Activated CD8-positive, alpha-beta memory T cell treated with anti-CD3 and anti-CD28 coated beads for 24 hours (primary cell): ENCODE measurements at places on chromosomes 4 and X.

GRCh38 chrX:150694738-150695410 is 1.7 kb downstream of the MTMR1 start:
- no peak for DNase-seq

DNA sequence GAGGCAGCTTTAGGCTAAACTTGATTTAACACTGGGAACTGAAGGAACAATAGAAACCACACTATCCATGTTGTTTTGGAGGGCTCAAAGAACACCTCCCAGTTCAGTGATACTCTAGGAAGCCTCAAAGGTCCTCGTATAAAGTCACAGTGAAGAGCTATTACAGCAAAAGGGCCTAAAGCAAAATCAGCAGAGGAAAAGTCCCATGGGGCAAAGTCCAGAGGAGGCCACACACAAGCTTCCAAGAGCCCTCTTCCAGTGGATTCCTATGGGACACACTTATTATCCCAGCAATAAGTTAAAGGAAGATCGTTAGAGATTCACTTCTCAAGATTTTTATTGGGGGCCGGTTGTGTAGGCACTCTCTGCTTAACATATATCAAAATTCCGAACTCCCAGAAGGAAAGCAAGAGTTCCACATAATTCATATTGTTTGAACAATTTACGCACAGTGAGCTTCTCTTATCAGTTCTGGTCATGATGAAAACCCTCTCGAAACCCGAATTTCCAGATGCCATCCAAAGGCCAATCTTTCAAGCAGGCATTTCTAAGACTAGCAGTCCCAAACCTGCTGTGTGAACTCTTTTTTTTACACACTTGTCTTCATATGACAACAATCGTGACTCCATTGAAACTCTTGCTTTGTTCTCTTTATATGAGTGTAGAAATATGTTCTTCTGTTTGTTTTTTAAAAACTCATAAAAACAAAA is 53.7 kb downstream of the ANXA5 start:
- no peak for DNase-seq

DNA sequence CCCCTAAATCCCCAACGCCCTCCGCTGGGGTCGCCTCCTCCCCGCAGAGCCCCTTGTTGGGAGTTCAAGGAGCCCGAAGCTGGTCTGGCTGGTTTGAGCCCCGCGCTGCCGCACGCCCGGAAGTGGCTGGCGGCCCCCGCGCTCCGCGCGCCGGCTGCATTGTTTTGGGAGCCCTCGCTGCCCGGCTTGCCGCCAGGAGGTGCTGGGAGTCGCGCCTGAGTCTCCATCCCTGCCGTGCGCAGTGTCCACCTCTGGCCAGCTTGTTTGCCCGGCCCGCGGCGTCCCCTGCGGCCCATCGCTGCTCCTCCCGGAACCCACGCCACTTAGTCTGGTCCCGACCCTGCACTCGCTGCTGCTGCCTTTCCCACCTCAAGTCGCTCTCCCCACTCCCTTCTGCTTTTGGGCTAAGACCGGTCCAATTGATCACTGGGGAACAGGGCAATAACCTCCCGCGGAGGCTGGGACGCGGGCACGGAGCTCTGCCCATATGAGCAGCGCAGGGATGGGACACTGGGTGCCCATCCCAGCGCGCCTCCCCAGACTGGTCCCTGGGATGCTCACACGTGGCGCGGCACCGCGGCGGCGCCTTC is 2.2 kb upstream of the SFRP2 start:
- DNase-seq: peak; percentile 76

- no peak for DNase-seq
These were observed 145.0 kb upstream of the LEF1 start for GRCh38 chr4:108313546-108314339.

GRCh38 chr4:85805891-85806290 is 330.9 kb downstream of the ARHGAP24 start:
- no peak for DNase-seq

GRCh38 chr4:142334931-142335330 is 511.2 kb downstream of the INPP4B start:
- DNase-seq: no peak

GRCh38 chrX:12874581-12874980 is 7.7 kb downstream of the TLR7 start:
- no peak for DNase-seq

- DNase-seq: no peak
These were observed 75.6 kb downstream of the MAML3 start for GRCh38 chr4:140078366-140078765.

- DNase-seq: no peak
These were observed 15.2 kb downstream of the ADRA2C start for GRCh38 chr4:3781193-3781886.

GRCh38 chrX:37752281-37752680 is 27.6 kb upstream of the CYBB start:
- no peak for DNase-seq

DNA sequence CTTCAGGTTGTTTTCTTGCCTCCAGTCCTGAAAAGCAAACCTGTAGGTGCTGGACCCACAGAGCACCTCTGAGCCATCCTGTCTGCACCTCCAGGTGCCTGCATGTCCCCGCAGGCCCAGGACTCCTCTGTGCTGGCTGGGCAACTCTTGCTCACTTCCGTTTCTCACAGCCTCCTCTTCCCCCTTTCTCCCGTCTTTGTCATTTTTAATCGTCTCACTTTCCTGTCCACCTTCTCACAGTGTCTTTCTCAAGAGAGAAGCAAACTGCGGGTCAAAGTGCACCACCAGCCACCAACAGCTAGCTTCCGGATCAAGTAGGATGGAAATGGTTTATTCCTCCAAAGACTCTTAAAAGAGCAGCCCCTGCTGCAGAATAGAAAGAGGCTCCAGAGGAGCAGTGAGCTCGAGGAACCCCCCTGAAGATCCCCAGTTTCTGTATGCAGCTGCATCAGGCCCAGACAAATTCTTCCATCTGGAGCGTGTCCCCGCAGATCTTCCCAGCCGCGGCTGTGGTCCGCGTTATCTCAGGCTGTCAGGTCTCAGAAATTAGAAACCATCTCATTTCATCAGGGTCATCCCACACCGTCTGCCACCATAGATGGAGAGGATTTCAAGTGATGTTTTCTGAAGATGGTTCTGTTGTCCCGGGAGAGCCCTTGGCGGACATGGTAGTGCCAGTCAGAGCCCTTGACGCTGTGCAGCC is 87.7 kb downstream of the FHDC1 start:
- DNase-seq: no peak

GRCh38 chr4:102751941-102752340 is 8.8 kb downstream of the MANBA start:
- DNase-seq: no peak

- DNase-seq: no peak
These were observed 31.0 kb upstream of the SLC25A4 start for GRCh38 chr4:185112104-185112503.

DNA sequence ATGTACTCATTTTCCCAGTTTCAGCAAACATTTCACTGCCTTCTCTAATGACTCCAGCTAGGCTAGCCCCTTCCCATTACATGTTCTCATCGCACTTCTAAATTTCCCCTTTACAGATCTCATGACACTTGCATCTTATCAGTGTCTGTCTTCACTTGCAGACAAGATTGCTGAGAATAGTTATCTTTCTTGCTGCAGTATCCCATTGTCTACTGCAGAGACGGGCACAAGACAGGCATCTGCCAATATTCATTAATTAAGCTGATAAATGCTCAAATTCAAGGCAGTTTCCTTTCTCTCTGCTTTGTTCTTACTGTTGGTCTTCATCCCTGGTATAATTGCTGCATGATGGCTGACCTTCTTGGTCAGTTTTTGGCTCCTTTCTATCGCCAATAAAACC is 175.9 kb downstream of the ANTXR2 start:
- no peak for DNase-seq

- DNase-seq: no peak
These were observed 198.0 kb upstream of the MAMLD1 start for GRCh38 chrX:150164971-150165600.

DNA sequence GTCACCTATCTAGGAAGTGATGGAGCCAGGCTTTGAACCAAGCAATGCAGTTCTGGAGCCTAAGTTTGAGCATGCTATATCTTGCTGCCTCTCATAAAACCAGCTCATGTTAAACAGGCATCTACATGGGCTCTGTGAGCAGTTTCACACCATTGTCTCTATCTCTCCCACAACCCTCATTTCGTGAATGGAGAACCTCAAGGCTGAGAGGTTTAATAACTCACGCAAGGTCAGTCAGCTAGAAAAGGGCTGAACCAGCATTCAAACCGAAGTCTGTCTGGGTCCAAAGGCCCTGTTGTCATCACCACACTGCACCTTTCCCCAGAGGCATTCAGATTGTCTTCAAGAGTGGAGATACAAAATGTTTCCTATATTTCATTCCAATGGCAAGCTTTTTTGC is 369.2 kb downstream of the MID1IP1 start:
- DNase-seq: no peak

- DNase-seq: no peak
These were observed 80.8 kb upstream of the IQCM start for GRCh38 chr4:149896432-149896831.

- DNase-seq: no peak
These were observed 7.4 kb downstream of the PPP2R2C start for GRCh38 chr4:6464842-6465588.

DNA sequence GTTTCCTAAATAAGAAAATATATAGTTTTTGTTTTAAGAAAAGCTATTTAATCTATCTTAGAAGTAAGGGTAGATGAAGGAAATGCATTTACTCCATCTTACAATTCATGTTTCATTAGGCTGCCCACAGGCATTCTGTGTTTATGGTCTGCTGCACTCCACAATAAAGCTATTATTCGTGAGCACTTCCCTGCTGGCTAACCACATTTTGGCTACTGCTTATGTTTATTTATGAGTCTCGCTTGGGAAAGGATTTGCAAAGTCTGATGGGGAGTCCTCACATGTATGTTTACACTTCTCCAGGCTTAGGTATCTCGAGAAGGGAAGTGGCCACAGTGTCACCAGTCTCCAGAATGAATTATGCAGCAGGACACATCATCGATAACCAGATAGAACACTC is 260.8 kb upstream of the VCX start:
- DNase-seq: no peak

GRCh38 chr4:8156617-8157016 is 2.0 kb downstream of the ABLIM2 start:
- no peak for DNase-seq

- no peak for DNase-seq
These were observed 13.6 kb downstream of the TNIP3 start for GRCh38 chr4:121150486-121150885.

DNA sequence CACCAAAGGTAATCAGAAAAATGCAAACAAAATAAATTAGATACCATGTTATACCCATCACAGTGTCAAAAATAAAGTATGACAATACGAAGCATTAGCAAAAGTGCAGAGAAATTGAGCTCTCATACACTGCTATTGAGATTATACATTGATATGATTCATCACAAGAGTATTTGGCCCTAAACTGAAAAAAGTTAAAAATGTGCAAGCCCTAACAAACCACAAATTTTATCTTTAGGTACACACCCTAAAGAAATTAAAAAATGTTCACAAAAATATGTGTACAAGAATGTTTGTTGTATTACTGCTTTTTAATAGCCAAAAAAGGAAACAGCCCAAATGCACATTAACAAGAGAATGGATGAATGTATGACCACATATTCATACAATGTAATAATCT is 137.9 kb upstream of the MAGEA10 start:
- no peak for DNase-seq

DNA sequence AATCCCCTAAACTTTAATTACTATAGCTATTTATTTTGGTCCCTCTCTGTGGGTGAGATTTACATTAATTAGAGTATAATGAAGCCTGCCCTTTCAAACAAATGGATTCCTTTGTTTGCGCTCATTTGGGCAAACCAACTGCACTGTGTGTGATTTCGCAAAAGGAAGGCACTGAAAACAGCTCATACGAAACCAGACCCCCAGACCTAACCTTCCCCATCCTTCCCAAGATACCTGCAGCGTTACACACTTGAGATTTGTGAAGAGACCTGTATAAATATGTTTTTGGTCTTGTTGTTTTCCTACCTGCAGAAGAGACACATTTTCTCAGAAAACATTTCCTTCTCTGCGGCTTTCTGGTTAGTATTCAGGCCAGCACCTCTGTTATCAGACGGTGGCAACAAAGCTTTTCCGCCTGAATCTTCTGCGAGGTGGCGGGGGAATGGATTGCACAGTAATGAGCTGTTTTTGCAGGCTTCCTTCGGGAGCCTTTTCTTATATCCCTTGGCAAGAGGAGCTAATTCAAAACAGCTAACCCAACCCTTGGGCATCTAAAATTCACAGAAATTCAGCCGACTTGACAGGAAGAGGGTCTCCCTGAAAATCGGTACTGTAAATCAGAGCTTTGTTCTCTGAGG is 47.6 kb downstream of the CBLL2 start:
- no peak for DNase-seq

DNA sequence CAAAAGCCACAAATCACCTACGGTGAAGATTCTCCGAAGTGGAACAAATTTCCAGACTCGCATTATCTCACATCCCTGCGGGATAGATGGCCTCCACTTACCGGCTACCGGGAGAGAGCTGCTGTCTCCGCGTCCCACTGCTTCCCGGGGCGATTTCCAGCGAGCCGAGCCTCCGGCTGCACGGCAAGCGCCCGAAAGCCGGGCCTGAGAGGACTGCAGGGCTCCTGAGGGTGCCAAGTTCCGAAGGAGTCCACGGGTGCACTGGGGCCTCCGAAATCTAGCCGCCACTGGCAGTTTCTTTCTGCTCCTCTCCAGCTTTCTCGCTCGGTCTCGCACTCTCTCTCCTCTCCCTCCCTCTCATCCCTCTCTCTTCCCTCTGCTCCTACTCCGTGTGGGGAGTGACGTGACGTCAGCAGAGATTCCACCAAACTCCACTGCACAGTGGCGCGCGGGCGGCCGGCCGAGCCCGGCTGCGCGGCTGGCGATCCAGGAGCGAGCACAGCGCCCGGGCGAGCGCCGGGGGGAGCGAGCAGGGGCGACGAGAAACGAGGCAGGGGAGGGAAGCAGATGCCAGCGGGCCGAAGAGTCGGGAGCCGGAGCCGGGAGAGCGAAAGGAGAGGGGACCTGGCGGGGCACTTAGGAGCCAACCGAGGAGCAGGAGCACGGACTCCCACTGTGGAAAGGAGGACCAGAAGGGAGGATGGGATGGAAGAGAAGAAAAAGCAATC is 14.0 kb upstream of the PITX2 start:
- DNase-seq: no peak

- no peak for DNase-seq
These were observed 3.0 kb downstream of the BMP15 start for GRCh38 chrX:50913520-50913919.

DNA sequence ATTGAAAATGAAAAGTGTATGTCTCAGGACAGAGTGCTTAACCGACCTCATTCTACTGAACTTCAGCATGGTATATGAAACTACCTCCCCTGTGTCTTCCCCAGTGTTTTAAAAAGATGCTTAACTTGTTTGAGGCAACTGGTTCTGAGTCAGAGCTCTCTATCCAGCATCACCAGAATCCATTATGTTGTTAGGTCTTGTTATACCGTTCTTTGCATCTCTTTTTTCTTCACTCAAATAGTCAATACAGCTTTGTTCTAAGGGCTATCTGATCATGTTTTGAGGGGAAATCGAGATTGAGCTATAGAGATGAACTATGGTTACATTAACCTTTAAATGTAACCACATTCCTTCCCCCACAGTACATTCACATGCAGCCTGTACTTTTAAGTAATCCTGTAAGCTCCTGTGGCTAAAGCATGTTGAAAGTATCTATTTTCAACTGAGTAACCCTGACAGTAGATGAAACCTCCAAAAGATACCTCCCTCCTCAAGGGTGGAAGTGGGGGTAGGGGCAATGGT is 514.4 kb downstream of the RPA4 start:
- no peak for DNase-seq

GRCh38 chr4:5893591-5893990 is 705 bp upstream of the CRMP1 start:
- no peak for DNase-seq

GRCh38 chr4:154958621-154959358 is 177.7 kb downstream of the RBM46 start:
- DNase-seq: no peak

- DNase-seq: no peak
These were observed 14.1 kb upstream of the CD99 start for GRCh38 chrX:2676794-2677675.
